ENCODE measurements at places on chromosomes 12 and 14.

DNA sequence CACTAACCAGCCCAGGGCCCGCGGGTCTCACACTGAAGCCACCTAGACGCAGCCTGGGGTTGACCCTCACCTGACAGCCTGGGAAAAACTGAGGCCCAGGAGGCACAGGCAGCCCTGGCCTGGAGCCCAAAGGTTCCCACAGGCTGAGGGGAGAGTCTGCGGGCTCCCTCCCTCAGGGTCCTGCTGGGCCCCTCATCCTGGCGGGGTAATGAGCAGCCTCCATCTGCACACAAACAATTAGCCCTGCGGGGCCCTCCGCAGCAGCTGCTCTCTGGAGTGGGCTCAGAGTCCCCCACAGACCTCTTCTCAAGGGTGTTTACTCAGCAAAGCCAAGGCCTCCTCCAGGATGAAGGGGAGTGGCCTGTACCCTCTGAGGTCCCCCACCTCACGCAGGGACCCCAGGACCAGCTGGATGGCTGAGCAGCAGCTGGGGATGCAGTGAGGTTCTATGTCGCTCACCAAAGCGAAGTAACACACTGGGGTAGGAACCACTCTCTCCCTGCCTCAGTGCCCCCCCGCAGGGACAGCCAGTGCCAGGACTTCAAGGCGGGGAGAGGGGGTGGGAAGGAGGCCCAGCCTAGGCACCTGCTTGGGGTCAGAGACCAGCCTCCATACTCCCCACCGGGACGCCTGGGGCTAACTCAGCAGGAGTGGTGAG is 7.3 kb downstream of the AKT1 start:
- no peak for DNase-seq

- no peak for DNase-seq
Measured at GRCh38 chr12:27345376-27345775, 12.7 kb downstream of the BMAL2 start.

DNA sequence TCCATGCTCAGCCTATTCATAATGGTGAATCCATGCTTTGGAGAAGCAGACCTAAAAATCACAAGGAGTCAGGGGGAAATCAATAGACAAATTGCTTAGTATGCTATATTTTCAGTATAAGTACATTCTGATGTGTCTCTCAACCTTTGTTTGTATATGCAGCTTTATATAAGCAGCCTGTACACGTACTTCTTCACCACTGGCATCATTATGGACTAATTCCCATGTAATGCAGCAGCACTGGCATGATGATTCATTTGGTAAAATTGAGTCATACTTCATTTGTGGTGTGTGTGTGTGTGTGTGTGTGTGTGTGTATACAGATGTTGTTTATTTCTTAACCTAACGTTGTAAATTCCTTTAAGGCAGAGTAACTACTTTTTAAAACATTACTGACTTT is 10.9 kb downstream of the DCP1B start:
- no peak for DNase-seq

DNA sequence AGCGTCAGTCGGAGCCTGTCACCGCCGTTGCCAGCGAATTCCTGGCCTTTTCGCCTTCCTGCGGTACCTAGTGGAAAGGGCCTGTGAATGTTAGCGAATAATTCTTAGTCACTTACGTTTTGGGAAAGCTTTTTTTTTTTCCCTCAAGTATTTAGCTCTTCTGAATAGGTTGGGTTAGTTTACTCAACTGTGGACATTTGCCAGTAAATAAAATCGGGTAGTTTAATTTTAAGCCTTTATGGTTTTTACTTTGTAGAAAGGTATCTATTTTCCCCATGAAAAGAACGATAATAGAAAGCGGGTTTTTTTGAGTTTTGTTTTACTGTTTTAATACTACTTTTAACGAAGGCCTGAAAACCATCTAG is 1.7 kb downstream of the YY1 start:
- DNase-seq: no peak

DNA sequence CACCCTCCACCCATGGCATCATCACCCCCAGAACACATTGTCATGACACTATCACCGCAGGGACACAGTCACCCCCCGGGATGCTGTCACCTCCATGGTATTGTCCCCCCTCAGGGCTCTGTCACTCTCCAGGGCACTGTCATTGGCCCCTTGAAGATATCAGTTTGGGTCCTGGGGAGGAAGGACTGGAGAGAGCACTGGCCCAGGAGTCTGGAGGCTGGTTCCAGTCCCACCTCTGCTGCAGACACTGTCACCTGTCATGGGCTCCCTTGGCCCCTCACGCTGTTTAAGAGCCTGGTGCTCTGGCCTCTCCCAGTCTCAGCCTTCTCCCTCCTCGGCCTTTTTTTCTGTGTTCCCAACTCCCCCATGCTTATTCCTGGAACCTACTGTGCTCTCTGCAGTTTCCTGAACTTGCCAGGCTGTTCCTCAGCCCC is 31.9 kb downstream of the SERPINA3 start:
- no peak for DNase-seq

DNA sequence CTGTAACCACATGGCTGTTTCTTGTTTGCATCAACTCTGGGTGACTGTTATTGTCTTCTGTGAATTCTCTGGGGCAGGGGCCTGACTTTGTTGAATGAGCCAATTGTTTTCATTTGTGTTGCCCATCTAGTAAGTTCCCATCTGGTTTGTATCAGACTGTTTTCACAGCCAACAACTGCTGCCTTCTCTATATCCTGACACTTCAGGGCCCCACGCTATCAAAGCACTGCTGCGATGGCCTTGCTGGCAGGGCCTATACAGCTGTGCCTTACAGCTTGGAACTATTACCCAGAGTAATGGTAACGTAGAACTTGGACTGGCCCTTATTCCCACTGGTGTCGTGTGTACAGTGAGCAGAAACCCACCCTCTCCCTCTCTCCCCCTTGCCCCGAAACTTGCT is 104.3 kb upstream of the DACT1 start:
- no peak for DNase-seq

DNA sequence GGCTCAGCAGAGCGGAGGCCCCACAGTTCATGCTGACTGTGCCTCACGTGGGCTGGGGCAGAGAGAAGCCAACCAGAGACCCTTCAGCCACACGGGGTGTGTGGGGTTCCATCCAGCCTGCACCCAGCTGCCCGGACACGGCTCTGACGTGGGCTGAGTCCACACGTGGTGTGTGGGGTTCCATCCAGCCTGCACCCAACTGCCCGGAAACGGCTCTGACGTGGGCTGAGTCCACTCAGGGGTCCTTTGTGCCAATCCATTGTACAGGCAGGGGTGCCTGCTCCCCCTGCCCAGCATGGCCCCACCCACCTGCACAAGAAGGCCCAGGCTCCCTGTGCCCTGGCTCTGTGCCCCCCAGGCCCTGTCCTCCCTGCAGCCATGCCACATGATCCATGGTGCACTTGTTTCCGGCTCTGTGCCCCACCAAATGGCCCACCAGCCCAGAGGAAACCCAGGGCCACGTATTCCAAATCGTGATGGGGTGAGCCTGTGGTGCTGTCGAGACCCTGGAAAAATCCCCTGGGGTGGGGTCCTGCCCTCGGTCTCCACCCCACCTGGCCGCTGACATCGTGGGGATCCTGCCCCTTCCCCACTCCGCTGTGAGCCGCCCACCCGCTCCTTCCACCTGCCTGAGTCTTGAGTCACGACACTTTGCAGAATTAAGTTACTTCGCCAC is 99.3 kb upstream of the SFSWAP start:
- no peak for DNase-seq

GRCh38 chr12:104997541-104997940 is 11.4 kb downstream of the NOPCHAP1 start:
- DNase-seq: no peak

GRCh38 chr12:58787021-58787760 is 133.1 kb downstream of the LRIG3 start:
- DNase-seq: no peak

- DNase-seq: no peak
Measured at GRCh38 chr14:50920482-50921230, 23.6 kb downstream of the PYGL start.

- no peak for DNase-seq
Measured at GRCh38 chr12:77837876-77838291, 7.2 kb downstream of the NAV3 start.

- DNase-seq: no peak
Measured at GRCh38 chr14:90201344-90201743, 55.0 kb upstream of the PSMC1 start.

- no peak for DNase-seq
Measured at GRCh38 chr14:78508023-78508422, 337.9 kb downstream of the NRXN3 start.

- peak; percentile 21 for DNase-seq
Measured at GRCh38 chr12:31118347-31119191, 44.9 kb downstream of the DDX11 start.

DNA sequence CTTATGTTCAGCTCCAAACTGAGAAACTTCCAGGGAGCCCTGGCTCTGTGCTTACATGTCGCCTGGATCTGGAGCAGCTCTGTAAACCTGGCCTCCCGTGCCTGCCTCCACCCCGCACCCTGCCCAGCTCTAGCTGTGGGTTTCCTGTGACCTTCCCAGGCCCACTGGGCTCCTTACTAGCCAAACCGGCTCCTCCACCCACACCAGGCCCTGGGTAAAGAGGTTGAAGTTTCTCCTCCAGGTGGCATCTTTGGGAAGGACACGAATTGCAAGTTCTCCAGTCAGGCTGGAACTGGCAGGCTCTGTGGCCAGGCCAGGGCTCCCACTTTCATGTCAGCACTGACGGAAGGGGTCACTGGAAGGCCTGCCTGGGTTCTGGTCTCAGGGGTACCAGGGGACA is 60.9 kb upstream of the ZFP36L1 start:
- DNase-seq: no peak

DNA sequence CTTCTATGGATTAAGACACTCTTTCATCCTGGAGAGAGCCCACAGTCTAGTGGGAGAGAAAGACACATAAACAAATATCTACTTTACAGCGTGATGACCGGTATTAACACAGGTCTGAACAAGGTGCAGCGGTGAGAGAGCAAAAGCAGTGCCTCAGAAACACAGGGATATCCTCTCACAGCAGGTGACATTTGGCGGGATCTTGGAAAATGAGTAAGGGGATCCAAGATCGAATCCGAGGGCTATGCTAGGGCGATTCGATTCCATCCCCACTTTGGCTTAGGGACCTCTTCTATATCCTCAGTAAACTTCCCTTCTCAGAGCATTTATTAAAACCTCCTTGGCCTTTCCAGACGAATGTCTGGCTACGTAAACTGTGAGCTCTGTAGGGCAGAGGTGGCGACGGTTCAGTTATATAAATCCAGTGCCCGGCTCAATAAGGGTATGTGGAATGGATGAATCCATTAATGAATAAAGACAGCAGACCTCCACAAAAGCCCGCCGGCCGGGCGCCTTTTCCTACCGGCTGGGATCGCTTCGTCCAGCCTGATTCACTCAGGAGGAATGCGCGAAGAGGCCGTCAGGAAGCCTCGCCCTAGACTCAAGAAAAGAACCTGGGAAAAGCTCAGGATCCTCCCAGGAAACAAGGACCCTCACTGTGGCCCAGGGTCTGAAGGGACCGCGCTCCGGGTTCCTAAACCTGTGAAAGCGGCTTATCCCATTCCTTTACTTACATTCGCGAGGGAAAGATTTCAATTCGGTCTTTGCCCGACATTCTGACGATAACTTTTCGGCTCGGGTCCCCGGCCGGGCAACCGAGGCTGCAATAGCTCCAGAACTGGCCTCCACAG is 455 bp downstream of the ATP6V1D start:
- DNase-seq: no peak

- DNase-seq: no peak
Measured at GRCh38 chr12:24760162-24760561, 188.7 kb downstream of the BCAT1 start.

DNA sequence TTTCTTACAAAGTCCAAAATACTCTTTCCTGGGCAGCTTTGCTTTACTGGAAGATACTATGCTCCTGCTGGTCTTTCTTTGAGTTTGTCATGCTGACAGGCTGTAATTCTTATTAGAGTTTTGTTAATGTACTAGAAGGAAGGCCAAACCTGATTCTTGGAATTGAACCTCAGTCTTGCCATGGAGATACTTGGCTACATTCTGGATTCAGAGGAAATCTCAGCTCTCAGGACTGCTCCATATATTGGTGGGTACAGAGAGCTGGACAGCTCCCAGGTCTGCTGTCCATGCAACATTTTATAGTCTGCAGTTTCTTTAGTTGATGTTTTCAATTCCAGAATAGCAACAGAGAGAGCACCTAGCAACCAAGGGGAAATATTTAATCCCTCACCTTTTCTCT is 363.1 kb upstream of the STXBP6 start:
- no peak for DNase-seq

DNA sequence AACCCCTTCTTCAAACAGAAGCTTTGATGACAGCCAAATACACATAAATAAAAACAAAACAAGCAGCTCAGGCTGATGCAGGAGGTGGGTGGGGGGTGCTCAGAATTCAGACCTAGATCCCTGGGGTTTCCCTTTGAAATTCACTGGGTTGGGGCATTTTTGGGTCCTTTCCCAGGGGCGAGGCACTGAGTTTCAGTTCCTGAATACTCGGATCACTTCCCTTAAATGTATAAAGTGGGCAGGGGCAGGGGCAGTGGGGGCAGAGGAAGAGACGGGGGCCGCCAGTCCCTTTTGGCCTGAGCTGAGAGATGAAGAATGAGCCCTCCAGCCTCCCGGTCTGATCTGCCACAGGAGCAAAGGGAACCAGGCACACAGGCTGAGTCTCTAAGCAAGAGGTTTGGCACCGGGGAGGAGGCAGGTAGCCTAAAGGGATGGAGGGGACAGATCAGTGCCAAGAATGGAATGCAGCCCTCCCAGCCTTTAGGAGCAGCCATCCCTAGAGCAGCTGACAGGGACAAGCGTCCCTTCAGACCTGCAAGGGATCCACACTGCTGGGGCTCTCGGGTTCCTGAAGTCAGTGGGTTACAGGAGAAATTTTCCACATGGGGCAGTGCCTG is 20.3 kb downstream of the KDM2B start:
- no peak for DNase-seq

DNA sequence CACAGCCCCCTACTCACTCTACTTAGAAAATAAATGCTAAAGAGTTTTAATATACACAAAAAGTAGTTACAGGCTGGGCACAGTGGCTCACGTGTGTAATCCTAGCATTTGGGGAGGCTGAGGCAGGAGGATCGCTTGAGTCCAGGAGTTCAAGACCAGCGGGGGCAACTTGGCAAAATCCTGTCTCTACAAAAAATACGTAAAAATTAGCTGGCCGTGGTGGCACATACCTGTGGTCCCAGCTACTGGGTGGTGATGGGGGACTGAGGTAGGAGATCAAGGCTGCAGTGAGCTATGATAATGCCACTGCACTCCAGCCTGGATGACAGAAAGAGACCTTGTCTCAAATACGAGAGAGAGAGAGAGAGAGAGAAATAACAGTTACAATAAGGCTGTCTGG is 9.9 kb upstream of the DYNC1H1 start:
- DNase-seq: no peak

Measured in stimulated activated CD8-positive, alpha-beta memory T cell treated with anti-CD3 and anti-CD28 coated beads, Interleukin-2, amount 100 ng/mL, for 48 hours (primary cell).